ENCODE measurements at places on chromosomes 2 and 18.

DNA sequence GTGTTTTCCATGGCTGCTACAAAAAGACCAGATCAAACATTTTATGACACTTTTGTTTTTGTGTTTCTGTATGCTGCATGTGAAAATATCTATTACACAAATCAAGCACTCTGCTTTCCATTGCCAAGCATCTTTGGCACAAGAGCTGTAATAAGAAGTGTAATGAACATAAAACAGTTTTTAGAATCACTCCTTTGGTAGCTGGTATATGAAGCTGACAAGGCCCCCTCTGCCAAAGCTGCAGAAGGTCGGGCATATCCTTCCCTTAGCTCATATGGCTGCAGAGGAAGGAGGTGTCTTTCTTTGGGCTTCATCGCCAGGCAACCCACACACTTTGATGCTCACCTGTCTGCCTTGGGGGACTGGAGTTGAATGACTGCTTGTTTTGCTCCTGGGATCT lies 175.4 kb downstream of the TMEM247 start:
- no peak for DNase-seq

- no peak for DNase-seq
Observed at GRCh38 chr2:85423525-85423924, 5.0 kb downstream of the SH2D6 start.

GRCh38 chr2:240962300-240963064 lies 35.9 kb upstream of the SNED1 start:
- DNase-seq: no peak

GRCh38 chr2:39717067-39717466 lies 51.4 kb downstream of the TMEM178A start:
- no peak for DNase-seq

DNA sequence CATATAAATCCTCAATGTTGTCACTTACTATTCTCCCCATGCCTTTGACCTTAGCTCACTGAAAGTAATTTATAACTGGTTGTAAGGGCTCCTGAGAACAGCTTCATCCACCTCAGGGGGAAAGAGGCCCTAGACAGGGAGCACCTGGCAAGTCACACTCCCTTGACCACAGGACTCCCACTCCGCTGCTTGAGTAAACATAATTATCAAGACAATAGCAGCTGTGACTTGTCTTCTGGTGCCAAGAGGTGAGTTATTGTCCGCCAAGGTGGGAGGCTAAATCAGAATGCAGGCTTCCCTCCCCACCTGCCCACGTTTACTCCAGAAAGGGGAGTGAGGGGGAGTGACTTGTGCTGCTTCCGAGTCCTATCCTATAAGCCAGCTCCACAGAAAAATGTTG lies 230.6 kb upstream of the LRATD1 start:
- no peak for DNase-seq

DNA sequence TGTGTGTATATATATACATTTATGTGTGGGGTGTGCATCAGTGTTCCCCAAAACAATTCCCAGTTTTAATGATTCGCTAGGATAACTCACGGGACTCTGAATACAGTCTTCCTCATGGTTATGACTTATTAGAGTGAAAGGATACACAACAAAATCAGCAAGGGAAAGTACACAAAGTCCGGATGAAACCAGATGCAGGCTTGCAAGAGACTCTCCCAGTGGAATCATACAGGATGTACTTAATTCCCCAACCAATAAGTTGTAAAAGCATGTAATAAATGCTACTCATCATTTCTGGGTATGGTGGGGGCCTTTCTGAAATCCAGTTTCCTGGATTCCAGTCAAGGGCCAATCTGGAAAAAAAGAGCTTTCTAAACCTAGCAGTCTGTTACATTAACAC lies 654.1 kb upstream of the SYT4 start:
- no peak for DNase-seq

GRCh38 chr2:190447766-190448165 lies 39.6 kb downstream of the MFSD6 start:
- no peak for DNase-seq

DNA sequence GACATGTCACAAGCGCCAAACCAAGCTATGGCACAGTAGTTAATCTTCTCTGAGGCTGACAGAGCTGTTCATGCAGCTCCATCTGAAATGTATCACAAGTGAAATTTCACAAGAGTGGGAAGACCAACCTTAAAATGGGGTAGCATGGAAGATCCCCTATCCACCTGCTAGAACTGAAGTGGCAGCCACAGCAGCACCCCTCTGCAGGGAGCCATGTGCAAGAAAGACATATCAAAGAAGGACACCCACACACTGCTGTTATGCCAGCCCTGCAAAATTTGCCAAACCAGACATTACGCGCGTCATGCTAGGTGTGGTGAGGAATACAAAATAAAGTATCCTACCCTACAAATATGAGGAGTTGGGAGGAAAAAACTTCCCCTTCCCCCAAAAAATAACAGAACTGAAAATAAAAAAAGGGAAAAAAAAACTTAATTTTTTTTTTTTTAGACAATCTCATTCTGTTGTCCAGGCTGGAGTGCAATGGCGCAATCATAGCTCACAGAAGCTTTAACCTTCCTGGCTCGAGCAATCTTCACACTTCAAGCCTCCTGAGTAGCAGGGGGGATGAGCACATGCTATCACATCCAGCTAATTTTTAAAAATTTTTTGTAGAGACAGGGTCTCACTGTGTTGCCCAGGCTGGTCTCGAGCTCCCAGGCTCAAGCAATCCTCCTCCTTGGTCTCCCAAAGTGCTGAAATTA lies 76.2 kb downstream of the STK39 start:
- DNase-seq: no peak

- no peak for DNase-seq
Observed at GRCh38 chr2:100840519-100840918, 20.6 kb downstream of the NPAS2 start.

DNA sequence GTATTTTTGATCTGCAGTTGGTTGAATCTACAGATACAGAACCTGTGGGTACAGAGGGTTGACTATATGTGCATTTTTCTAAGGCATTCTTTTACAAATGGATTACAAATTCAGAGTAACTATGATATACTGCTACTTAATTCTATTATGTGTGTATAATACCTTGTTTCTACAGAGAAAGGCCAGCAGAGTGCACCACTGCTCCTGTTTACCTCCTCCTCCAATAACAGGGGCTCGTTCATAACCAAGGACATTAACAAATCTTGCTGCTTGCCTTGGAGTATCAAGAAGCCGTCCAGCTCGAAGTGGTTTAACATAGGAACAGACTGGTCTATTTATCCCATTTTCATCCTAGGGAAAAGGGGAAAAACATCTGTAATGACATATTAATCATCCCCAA lies 16.4 kb downstream of the CEP76 start:
- DNase-seq: peak; percentile 30

DNA sequence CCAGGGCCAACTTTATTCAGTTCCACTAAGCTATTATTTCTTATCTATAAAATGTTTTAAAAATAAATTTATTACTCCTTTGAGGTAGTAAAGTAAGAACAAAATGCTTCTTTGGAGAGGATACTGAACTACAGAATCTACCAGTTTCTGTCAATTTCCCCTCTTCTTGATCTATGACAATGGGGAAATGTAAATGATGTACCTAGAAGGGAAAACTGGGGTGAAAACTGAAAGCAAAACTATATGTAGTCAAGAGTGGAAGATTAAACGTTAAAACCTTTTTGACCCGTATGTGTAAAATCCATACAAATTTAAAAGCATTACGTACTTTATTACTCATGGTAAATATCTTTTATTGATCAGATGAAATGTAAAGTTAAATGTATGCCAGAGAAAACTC lies 1287.8 kb upstream of the TMEFF2 start:
- no peak for DNase-seq

GRCh38 chr18:6628187-6628586 lies 101.3 kb upstream of the ARHGAP28 start:
- no peak for DNase-seq

DNA sequence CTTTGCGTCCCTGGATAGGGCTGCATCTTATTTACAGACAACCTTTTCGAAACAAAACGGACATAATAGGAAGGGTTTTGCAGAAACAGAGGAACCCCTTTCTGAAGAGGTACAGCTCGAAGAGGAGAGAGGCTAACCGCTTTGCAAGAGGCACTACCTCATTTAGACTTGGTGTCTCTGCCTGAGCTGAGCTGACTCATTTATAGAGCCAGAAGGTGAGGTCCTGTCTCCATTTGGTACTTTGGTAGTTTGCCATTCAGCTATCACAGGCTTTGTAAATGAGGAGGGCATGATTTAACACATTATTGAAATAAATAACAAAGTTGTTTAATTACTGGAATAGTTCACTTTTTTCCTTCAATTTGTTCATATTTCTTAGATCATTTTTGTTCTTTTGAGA lies 2.2 kb upstream of the NXPH2 start:
- DNase-seq: no peak

DNA sequence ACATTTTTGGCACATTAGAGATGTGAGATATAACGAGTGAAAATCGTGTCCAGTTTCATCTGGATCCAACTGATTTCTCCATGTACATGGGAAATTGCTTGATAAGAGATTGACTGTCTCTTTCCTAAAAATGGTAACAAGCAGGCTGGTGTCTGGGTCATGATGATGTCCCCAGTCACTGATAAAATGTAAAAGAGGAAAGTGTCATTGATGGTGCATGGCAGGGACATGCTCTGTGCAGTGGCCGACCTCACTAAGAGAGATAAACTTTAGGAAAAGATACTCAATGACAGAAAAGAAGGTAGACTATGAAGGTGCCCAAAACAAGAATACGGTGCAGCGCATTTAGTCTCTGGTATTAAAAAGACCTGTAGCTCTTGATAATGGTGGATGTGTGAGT lies 1517.5 kb downstream of the RPIA start:
- DNase-seq: no peak

DNA sequence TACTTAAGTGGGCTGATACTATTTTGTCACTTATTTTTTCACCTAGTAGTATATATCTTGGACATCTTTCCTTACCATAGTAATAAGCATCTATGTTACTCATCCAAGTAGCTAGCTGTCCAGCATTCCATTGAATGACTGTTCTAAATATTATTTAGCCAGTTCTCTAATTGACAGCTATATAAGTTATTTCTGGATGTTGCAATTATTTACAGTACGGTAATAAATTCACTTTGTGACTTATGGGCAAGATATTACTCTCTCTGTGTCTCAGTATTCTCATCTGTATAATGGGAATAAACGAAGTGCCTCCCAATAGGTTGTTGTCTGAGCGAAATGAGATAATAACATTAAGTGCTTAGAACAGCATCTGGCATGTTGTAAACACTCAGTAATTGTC lies 46.6 kb upstream of the AGAP1 start:
- peak; percentile 30 for DNase-seq

- peak; percentile 73 for DNase-seq
Observed at GRCh38 chr2:197846777-197847176, 42.4 kb downstream of the PLCL1 start.

DNA sequence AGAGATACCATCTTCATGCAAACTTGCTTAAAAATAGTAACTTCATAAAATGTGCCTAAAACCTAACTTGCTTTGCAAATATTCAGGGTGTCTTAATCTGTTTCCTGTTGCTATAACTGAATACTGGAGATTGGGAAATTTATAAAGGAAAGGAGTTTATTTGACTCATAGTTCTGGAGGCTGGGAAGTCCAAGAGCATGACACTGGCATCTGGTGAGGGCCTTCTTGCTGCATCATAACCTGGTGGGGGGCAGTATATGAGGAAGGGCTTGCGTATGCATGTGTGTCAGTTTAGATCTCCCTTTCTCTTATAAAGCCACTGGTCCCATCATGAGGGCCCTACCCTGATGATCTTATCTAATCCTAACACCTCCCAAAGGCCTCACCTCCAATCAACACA lies 166.5 kb downstream of the LPIN1 start:
- DNase-seq: no peak

DNA sequence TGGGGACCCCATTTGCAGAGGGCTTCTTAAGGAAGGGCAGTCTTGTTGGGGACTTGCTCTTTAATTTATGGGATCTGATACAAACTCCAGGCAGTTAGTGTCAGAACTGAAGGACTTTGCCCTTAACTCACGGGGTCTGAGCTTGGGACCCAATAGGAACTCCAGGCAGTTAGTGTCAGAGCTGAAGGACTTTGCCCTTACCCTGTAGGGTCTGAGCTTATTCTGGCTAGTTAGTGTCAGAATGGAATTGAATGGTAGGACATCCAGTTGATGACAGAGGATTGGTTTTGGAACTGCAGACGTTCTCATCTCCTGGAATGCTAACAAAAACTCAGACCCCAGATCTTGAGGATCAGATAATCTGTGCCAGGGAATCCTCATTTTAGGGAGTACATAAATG lies 256.9 kb upstream of the COPS8 start:
- DNase-seq: no peak

DNA sequence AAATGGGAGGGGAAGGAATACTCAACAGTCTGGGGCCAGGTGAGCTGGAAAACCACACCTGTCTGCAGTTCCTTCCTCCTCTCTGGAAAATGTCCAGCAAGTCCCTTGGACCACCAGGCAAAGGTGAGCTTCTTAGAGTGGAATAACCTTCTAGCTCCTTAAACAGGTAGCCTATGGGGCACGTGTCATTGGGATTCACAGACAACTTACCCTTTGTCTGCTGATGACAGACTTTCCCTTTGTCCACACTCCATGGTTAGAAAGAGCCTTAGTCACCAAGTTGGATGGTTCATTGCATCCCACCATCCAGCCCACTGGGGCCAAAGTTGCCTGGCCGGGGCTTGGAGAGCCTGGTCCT lies 98.0 kb upstream of the ITGA6 start:
- DNase-seq: no peak

GRCh38 chr18:38843291-38843690 lies 1277.7 kb upstream of the CELF4 start:
- no peak for DNase-seq

- no peak for DNase-seq
Observed at GRCh38 chr2:111994042-111994441, 61.0 kb upstream of the TMEM87B start.

GRCh38 chr18:46754661-46755292 lies 2.1 kb downstream of the ST8SIA5 start:
- DNase-seq: no peak

GRCh38 chr2:241659150-241659739 lies 21.8 kb downstream of the ATG4B start:
- peak; percentile 73 for DNase-seq

DNA sequence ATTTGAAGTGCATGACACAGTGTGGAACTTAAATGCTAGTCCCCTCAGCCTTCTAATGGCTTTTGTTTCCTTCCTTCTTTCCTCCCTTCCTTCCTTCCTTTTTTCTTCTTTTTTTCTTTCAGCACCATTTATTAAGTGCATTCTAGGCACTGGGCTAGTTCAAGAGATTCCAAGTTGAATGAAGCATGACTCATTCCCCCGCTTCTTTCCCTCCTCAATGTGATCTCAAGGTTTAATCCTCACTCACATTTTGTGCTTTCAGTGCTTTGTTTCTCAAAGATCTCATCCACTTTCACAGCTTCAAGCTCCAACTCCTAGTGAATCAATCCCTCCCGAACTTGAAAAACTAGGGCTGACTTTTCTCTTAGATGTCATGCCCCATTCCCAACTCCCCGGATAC lies 90.1 kb downstream of the LBH start:
- peak; percentile 58 for DNase-seq

All from IMR-90 (cell line).